ENCODE measurements at places on chromosomes 6 and 20.
A peak's percentile ranks its signal among the peaks of the same experiment; 100 is the strongest.

DNA sequence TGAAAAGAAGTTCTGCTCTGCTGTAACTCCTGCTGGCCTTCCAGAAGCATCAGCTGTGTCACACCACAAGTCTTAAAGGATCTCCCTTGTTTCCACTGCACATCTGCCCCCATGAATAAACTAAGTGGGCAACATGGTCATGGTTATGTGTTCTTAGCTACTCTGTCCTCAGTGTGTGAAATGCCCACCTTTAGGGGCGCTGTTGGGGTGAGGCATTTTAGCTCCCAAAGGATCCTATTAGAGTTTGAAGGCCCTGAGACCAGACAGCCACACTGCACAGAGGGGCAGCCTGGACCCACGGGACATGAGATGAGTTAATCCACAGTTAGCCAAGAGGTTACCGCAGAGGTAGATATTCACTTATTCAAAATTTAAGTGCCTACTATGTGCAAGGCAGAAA is 294.3 kb upstream of the QKI start:
- no peak for DNase-seq

GRCh38 chr6:133816171-133816570 is 72.7 kb upstream of the TCF21 start:
- no peak for DNase-seq

GRCh38 chr6:148440877-148441453 is 98.3 kb downstream of the SASH1 start:
- DNase-seq = no peak

GRCh38 chr20:13382786-13383185 is 161.7 kb downstream of the ISM1 start:
- DNase-seq = no peak

GRCh38 chr6:71420095-71420692 is 131.6 kb downstream of the OGFRL1 start:
- DNase-seq = no peak

- no peak for DNase-seq
These were observed 6.3 kb upstream of the PARD6B start for GRCh38 chr20:50724851-50725723.

DNA sequence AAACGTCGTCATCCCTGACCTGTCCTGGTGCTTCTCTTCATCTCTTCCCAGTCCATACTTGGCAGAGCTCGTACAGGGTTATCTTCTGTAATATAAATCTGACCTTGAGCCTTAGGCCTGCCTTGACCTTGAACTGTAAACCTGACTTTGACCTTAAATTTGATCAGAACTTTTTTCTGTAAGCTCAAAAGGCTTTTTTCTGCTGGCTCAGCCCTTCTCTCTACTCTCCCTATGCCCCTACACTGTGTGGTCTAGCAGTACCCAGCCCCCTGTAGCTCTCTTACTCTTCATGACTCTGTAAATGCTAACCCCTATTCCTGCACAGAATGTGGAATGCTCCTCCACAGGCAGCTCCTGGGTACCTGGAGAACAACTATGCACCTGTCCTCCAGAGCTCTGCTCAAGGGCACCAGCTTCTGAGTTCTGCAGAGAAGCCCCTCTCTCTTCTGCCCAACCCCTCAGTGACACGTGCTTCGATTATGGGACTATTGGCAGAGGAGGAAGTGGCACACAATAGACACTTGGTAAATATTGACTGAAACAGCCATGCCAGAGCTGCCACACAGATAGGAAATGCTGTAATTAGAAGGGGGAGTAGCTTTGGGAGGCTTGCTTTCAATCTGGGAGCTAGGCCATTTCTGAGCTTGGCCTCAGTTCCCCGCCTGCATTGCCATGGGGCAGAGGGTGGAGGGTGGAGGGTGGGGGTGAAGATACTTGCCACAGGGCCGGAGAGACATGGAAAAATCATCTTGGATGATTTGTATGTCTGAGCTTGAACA is 15.4 kb downstream of the SNPH start:
- DNase-seq = no peak

DNA sequence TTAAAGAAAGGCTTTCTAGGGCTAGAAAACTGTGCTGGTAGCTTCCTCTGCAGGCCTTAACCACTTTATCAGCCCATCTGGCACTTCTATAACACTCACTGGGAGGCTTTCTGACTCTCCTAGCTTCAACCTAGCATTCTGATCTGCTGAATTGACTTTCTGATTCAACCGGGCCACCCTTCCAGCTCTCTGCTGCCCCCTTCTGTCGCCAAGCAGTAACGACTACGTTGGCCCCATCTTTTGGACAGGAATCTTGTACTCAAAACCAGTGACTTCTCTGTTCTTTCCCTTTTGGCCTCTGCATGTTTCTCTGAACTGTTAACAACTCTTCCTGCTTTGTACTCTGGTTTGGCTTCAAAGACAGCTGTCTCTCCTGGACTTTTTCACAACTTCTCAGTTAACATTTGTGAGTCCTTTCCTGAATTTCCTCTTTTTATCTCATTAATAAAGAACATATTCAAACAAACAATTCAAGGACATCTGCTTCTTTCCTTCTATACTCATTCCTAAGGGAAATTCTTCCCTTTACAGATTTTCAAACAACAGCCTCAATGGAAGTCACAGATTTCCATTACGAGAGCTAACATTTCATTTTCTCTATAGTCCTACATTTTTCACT is 43.9 kb upstream of the FAM135A start:
- DNase-seq = peak; percentile 47

DNA sequence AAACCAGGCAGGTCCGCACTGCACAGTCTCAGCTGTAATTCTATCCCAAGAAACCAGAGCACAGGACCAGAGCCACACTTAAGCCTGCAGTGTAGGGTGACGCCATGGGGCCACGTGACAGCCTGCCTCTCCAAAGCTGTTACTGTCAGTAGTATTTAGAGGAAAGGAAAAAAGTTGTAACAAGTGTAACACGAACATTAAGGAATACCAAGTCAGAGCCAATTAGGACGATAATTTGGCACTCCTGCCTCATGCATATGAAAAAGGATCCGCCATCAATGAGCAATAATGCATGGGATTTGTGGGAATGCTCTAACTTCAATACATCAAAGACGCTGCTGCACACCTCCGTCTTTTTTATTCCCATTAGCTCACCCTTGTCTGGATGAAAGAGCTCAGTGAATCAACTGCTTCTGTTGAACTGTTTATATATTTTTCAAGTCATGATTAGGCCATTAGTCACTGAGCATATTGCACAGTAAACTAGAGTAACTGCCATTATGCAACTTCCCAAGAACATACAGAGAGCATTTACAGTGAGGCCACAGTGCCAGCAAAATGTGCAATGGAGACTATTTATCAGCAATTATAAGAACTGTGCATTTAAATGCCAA is 79.9 kb downstream of the ATXN1 start:
- no peak for DNase-seq

DNA sequence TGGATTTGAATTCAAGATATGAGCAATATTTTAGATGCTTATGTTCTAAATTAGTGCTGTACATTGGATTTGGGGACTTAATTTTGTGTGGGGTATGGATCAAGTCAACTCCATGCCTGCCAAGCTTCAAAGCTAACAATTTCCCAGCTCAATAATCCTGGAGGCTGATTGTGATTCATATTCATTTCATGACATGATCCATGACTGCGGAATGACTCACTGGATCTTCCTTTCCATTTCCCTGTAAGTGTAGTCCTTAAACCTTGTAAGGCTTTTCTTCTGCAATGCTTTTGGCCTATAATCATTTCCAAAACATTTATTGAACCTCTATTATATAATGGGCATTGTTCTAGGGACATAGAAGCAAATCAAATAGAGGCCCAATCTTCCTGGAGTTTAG is 44.7 kb upstream of the CCN2 start:
- no peak for DNase-seq

- DNase-seq = no peak
These were observed 33.9 kb upstream of the TBX18 start for GRCh38 chr6:84798257-84798656.

DNA sequence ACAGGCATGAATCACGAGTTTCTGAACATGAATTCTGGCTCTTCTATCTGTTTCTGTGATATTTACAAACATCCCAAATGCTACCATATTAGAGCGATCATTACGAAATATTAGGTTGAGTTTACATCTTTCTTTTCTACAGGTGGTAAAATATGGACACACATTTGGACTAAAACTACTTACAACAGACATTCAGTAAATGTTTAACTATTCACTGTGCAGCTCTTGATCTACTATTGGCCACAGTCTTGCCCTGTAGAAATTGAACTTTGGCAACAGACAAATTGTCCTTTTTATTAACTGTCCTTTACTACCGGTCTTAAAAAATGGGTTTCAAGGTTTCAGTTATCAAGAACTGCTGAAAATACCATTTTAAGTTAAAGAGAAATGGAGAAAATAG is 26.5 kb upstream of the MTRF1L start:
- no peak for DNase-seq

DNA sequence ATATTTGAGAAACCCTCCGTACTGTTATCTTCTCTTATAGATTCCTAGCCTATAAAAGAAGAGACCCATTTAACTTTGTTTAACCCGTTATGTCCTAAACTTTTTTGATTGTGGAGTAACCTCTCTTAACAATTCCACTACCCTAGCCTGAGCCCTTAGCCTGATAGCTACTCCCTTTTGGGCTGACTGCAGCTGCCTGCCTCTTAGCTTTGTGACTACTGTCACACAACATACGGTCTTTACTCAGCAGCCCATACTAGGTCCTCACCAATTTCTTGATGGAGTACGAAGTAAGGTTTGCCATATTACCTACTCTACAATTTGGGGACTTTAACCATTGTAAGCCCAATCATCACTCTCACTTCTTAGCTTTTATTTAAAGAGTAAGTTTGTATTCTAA is 72.7 kb downstream of the QRSL1 start:
- no peak for DNase-seq

GRCh38 chr20:44001667-44002596 is 87.3 kb downstream of the TOX2 start:
- DNase-seq = no peak

DNA sequence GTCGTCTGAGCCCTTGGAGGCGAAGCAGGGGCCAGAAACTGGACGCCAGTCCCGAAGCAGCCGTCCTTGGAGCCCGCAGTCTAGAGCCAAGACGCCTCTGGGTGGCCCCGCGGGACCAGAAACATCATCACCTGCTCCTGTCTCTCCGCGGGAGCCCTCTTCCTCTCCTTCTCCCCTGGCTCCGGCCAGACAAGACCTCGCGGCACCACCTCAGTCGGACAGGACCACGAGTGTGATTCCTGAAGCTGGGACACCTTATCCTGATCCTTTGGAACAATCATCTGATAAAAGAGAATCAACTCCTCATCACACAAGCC is 416 bp downstream of the RSPH4A start:
- no peak for DNase-seq

DNA sequence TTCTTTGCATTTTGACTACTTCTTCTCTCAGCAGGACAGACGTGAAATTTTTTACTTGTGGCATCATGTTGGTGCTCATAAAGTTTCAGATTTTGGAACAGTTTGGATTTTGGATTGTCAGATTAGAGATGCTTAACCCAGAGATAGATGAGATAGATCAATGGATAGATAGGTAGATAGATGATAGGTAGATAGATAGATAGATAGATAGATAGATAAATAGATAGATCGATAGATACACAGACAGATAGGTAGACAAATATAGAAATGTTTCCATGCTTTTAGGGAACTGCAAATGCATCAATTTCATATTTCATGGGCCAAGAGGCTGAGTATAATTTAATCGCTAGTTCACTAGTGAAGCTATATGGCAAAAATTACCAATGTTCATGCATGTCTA is 981.5 kb upstream of the ADGRB3 start:
- DNase-seq = no peak

GRCh38 chr20:38311491-38311890 is 7.5 kb downstream of the BPI start:
- DNase-seq = no peak

GRCh38 chr6:164832410-164832809 is 477.0 kb downstream of the C6orf118 start:
- no peak for DNase-seq

DNA sequence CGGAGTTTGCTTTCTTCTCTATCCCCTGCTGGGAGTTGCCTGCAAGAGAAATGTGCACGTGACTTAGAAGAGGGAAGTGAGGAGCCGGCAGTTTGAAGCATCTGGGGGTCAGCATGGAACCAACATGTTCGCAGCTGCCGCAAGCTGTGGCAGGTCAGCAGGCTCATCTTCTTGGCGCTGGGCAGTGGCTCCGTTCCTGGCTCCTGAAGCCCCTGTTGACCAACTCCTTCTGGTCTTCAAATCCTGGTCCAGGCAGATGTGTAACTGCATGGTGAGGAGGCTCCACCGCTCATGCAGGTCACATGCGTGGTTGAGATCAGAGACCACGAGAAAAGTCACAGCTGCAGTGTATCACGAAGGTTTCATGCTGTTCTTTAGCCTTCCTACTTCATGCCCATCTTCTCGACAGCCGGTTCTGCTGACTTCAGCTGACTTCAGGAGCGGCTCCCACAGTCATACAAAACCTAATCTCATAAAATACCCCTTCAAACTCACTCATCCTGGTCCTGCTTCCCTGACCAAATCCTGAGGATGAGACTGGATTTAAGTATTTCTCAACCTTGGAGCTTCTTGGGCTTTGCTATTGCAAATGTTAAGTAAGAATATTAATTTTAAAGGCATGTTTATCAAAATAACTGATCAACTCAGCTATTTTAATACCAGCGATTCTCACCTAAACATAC is 44.9 kb upstream of the BCAS1 start:
- DNase-seq = no peak

- peak; percentile 24 for DNase-seq
These were observed 1.1 kb downstream of the L3MBTL3 start for GRCh38 chr6:130019326-130020072.

- DNase-seq = no peak
These were observed 756.4 kb upstream of the MMS22L start for GRCh38 chr6:98039443-98039842.

DNA sequence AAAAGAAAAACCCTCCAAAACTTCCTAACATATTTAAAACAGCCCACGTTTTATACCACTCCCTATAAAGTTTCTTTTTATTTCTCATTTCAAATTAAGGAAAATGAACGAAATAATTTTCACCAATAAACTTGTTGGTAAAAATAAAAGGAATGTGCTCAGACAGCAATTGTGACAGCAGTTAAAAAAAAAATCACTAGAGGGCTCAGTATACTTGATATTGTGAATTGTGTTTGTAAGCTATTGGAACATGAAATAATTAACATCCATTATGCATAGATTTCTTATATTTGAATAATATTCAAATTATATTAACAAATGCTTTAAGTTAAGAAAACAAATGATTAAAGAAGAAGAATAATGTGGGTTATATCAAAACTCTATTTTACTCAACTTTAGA is 105.5 kb downstream of the ASCC3 start:
- no peak for DNase-seq

DNA sequence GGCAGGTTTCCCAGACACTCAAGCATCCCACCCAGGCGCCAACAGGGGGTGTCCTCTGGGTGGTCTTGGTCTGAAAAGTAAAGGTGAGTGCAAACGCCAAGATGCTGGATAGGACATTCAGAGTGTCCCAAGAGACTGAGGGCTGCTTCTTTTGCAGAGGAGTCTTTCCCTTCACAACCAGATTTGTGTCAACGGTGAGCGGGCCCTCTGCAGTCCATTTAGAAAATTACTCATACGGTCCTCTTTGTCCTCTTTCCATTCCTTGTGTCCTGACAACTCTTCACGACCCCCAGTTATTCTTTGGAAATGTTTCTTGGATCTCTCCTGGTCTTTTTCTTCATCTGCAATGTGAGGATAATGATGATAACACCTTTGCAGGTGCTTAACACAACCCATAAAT is 257.8 kb downstream of the CDC5L start:
- DNase-seq = no peak

GRCh38 chr20:3613821-3614440 is 49.3 kb downstream of the GFRA4 start:
- no peak for DNase-seq

GRCh38 chr6:150632785-150633485 is 33.2 kb downstream of the PLEKHG1 start:
- no peak for DNase-seq
